T1000 (cell line): ENCODE measurements at places on chromosomes 3 and 15.

GRCh38 chr3:193194371-193194770 lies 46.7 kb upstream of the PLAAT1 start:
- DNase-seq: no peak

- DNase-seq: no peak
Measured at GRCh38 chr3:5072100-5072816, 49.8 kb upstream of the ARL8B start.

DNA sequence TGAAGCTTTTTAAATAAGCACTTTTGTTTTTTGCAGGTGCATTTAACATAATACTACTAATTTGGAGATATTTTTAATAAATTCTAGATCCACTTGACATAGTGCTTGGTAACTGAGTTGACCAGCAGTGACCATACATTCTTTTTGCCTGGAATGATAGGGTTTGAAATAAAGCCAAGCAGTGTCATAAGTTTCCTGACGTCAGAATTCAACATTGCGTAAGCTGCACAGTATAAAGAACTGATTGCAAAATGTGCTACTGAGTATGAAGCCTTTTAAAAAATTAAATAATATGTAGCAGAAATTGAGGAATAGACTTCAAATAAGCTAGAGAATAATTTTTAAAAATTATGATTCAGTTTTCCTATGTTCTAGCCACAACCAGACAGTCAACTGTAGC lies 454.6 kb upstream of the ARPP21 start:
- no peak for DNase-seq

DNA sequence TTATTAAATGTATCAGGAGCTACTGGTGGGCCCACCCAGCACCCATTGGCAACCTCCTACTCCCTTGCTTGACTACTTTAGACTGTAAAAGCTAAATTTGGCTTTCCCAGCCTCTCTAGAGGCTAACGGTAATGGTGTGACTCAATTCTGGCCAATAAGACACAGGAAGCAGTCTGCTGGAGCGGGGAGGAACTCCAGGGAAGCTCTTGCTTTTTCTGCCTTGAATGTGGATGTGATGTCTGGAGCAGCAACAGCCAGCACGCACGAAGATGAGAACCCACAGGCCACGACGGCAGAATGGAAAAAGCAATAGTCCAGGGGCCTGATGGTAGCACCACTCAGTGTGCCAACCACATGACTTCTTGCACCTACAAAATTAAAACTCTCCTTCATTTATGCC lies 39.9 kb downstream of the RAB6B start:
- no peak for DNase-seq

- no peak for DNase-seq
Measured at GRCh38 chr15:75776065-75776423, 63.4 kb upstream of the CSPG4 start.

- no peak for DNase-seq
Measured at GRCh38 chr15:46956881-46957280, 760.4 kb upstream of the SEMA6D start.

DNA sequence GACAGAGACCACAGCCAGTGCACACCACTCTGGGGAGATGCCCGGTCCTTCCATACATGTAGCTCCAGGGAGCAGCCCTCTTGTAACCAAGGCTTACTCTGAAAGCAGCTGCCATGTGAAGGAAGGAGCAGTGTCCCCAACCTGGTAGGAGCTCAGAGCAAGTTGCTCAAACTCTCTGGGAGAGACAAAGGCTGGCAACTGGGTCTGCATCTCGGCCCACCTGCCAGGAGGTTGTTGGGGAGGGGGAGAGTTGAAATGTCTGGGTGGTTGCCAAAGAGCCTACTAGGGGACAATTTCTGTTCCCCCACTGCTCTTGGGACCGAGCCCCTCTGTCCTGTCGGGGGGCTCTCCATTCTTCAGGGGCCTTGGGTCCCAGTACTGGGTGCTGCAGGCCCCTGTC lies 309.9 kb downstream of the TLE3 start:
- DNase-seq: no peak

DNA sequence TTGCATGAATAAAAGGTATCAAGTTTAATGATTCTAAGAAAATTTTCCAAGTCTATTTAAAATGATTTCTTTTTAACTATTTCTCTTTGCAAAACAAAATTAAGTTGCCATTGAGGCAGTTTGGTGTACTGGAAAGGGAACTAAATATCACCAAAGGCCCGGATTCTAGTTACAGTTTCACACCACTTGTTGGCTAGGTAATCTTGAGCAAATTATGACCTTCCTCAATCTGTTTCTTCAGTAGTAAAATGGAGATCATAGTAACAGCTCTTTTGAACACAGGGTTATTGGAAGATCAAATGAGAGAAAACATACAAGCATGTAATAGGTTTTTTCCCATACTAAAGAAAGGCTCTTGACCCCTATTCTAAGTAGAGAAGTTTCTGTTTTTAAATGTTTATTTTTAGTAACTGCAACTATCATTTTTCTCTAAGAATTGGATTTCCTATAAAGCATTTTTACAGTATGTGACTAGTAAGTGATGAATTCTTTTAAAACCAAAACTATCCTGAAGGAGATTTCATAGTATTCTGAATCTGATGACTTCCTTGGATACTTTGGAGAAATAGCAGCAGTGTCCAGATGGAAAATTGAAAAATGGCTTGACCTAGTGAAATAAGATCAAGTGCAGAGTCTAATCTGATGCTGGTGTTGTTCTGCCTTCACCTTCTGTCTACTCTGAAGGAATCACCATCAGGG lies 15.7 kb downstream of the SCAANT1 start:
- DNase-seq: no peak
